ENCODE measurements at places on chromosomes 2 and 18. TPM values are rescaled to one million over a fixed set of nuclear protein-coding genes. Genes with fewer than 3 reads are reported as not detected.

PFN4 gene
- polyA plus RNA-seq: not detected

DYNAP gene
- polyA plus RNA-seq: not detected

MBD1 gene
- polyA plus RNA-seq: 106 TPM

CDK15 gene
- 0.09 TPM for polyA plus RNA-seq

NOTO gene
- polyA plus RNA-seq: not detected

EML6 gene
- 9.9 TPM for polyA plus RNA-seq

NAT8 gene
- polyA plus RNA-seq: not detected

KHK gene
- polyA plus RNA-seq: 4.1 TPM

FMNL2 gene
- 86.5 TPM for polyA plus RNA-seq

MEIS1 gene
- polyA plus RNA-seq: 46.5 TPM

AOX1 gene
- polyA plus RNA-seq: not detected
